H9 (cell line): ENCODE measurements at places on chromosomes 7 and 10.

- no peak for DNase-seq
Measured at GRCh38 chr10:103784723-103785418, 70.5 kb downstream of the SH3PXD2A start.

- no peak for DNase-seq
Measured at GRCh38 chr7:158649279-158649678, 55.3 kb downstream of the NCAPG2 start.

DNA sequence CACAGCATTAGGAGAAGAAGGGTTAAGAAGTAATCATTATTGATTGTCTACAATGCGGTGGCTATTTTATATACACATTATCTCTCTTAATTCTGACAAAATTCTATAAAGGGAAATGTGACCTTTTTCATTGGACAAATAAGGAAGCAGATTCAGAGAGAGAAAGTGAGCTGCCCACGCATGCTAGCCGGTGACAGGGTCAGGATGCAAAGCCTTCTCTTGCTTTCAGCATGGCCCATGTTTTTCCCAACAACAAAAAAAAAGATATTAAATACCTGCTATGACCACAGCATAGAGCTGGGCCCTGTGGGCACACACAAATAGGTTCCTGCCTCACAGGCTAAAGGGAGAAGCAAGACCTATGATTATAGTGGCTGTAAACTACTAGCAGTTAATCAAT is 66.8 kb downstream of the PPP1R3C start:
- DNase-seq: no peak

DNA sequence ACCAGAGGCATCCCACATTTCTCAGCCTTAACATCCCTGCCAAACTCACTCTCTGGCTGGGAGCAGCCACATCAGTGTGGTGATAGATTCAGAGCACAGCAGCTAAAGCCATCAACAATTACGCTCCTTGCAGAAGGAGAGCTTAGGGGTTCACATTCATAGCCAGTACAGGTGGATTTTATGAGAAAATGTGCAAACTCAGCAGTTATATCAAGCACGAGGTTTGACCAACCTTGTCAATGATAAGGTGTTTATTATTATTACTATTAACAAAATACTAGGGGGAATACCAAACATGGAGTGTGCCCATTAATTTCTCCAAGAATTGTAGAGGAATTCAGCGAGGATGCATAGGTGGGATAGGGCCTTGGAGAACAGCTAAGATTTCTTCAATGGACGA is 362.3 kb downstream of the WDR11 start:
- DNase-seq: no peak

DNA sequence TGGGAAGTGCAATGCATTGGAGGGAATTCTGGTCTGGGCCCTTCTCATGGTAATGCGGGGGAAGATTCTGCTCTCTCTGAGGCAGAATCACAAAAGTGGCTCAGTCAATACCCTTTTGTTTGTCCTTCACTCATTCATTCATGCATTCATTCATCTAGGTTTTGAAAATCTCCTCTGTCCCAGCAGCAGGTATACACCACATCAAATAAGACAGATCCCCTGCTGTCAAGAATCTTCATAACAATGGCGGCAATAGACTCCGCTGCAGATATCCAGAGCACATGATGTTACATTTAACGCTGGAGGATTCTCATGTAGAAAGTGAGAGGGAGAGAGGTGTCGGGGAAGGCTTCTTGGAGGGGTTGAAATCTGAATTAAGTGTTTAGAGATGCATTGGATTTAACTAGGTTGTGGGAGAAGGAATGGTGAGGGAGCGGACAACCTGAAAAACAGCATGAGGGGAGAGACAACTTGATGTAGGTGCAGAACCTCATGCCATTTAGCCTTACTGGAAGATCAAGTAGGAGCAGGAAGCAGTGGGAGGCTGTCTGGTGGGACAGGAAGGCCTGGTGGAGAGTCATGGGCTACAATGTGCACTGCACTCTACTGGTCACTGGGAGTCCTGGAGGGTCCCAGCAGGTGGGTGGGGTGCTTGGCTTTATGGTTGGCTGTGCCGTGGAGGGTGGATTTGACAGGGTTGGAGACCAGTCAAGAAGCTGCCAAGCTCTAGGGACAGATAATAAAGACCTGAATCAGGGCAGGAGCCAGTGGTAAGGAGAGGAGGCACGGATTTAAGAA is 5.2 kb upstream of the FAM180A start:
- DNase-seq: peak; percentile 75

DNA sequence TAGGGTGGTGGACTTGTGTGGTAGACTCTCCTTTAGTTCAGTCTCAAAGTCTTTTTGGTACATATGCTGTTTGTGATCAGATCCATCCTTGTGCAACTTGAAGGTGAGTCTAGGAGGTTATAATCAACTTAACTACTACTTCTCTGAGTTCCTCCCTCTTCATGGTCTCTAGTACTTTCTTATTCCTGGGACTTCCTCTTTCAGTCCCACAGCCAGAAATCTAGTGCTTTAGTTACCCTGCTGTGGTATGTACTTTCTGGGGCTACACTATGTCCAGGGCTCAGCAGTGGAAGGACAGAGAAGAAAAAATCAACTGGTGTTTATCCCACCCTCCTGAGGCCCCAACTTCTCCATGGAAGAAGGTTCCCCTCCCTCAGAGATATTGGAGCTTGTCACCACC is 19.4 kb upstream of the ATAD1 start:
- DNase-seq: no peak

DNA sequence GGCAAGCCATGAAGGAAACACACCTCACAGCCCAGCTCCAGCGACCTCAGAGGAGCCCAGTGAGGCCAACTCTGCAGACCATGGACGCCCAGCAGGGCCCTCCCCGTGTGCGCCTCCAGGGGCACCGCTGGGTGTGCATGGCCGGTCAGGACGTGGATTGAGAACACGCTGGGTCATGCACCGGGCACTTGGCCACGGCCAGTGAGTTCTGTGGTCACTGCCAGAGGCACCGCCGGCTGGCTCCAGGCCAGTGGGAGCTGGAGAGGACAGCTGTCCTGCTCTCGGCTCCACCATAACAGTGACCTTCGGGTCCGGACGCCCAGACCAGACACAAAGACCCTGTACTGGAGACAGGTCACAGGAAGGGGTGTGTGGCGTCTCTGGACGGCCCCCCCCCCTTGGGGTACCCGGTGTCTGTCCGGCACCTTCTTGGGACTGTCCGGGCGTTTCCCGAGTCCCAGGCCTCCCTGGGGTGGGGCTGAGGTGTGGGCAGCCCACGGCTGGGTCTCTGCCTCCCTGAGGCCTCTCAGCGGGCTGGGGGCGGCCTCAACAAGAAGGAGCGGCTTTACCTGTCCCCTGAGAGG is 50.4 kb upstream of the NKX6-2 start:
- peak; percentile 39 for DNase-seq

DNA sequence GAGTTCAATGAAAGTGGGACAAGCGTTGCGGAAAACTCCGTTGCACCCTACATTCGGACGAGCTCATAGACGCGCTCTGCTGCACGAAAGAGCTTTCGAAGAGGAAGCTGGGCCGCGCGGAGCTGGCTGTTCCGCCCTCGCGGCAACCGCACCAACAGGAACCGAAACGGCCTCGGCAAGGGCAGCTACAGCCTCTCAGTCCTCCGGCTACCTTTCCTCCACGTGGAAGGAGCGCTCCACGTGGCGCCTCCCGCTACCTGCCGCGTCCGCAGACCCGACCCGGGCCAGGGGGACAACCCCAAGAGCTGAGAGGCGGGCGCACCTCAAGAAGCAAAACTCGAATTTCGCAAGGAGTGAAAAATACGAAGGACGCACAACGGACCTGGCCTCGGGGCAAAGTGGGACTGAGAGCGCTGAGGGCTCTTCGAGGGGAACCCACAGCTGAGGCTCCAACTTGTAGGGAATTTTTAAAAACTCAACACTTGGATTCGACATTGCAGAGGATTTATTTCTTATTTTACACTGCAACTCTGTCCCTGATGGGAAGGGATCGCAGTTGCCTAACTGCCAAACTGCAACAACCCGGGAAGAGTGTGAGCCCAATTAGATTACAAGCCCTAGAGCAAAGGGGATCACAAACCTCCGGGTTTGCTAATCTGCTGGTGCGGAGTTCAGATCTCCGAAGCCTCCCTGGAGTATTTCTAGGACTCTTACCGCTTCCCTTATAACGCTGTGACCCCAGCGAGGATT is 1.4 kb downstream of the HPSE2 start:
- peak; percentile 64 for DNase-seq
